CD8-positive, alpha-beta memory T cell (primary cell): ENCODE measurements at places on chromosomes 1 and 21. TPM values are rescaled to one million over a fixed set of nuclear protein-coding genes. Genes with fewer than 3 reads are reported as not detected.
A peak's percentile ranks its signal among the peaks of the same experiment; 100 is the strongest.

GRCh38 chr1:106080608-106081325, 975.7 kb upstream of the PRMT6 start:
- no peaks in the 10 kb centered on the region for H3K36me3 ChIP-seq
- H3K4me1 ChIP-seq: no peaks in the 10 kb centered on the region
- DNase-seq: no peak
- H3K27me3 ChIP-seq: no peaks in the 10 kb centered on the region
- no peak overlapping the region for H3K27ac ChIP-seq

GRCh38 chr1:87089823-87090222, 175.4 kb downstream of the HS2ST1 start:
- no peaks in the 10 kb centered on the region for H3K4me1 ChIP-seq
- H3K27me3 ChIP-seq: no peaks in the 10 kb centered on the region
- H3K27ac ChIP-seq: no peak overlapping the region
- no peaks in the 10 kb centered on the region for H3K36me3 ChIP-seq
- H3K4me3 ChIP-seq: no peak overlapping the region
- DNase-seq: no peak

DNA sequence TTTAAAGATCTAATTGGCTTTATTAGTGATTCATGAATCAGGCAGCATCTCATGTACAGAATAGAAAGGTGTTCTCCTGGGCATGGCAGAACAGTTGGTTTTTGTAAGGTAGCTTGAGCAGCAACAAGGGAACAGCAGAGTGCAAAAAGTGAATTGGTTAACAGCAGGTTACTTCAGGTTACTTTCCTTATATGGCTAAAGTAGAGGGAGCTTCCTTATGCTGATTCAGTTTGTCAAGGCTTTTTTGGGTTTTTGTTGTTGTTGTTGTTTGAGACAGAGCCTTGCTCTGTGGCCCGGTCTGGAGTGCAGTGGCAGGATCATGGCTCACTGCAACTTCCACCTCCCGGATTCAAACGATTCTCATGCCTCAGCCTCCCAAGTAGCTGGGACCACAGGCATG, 132.8 kb downstream of the CDC7 start:
- no peak overlapping the region for H3K4me3 ChIP-seq
- no peaks in the 10 kb centered on the region for H3K27me3 ChIP-seq
- H3K36me3 ChIP-seq: no peaks in the 10 kb centered on the region

GRCh38 chr1:29455781-29456180, 219.5 kb downstream of the PTPRU start:
- H3K4me1 ChIP-seq: no peaks in the 10 kb centered on the region
- H3K4me3 ChIP-seq: no peak overlapping the region
- no peaks in the 10 kb centered on the region for H3K27me3 ChIP-seq
- no peaks in the 10 kb centered on the region for H3K36me3 ChIP-seq
- H3K27ac ChIP-seq: no peak overlapping the region

- H3K36me3 ChIP-seq: peaks cover 13% of the 10 kb centered on the region
- no peaks in the 10 kb centered on the region for H3K27me3 ChIP-seq
- peak; percentile 57 for DNase-seq
- peak overlapping the region; percentile 68 for H3K4me3 ChIP-seq
- peaks cover 95% of the 10 kb centered on the region for H3K4me1 ChIP-seq
These were observed 6.1 kb downstream of the LDLRAP1 start for GRCh38 chr1:25549273-25550154.

DNA sequence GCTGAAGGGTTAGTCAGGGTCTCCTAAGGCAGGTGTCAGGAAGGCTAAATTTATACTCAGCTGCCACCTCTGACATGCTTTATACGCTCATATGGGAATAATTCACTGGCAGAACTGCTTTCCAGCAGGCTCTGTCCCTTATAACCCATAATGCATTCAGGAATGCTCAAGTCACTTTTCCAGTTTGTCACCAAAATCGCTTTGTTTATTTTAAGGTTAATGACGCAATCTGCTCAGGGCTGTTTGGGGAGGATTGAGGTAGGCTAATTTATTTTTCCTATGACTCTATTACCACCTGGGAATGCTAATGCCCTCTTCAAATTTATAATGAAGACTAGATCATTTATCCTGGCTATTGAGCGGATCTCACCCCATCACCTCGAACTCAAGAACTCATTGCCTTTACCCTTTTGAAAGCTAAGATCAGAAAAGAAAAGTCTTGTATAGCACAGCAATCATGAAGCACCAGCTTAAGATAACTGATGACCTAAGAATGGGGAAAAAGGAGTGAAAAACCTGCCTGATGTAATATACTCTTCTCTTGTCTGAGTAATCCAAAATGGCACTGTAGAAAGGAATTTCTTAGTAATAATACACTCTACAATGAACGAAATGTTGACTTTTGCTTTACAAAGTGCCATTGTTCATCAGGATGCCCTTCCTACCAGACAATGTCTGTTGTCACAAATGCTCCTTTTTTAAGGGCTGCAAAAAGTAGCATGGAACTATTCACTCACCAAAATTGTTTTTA, 97.9 kb upstream of the EXO1 start:
- H3K36me3 ChIP-seq: no peaks in the 10 kb centered on the region
- H3K27ac ChIP-seq: no peak overlapping the region
- H3K4me3 ChIP-seq: no peak overlapping the region
- no peaks in the 10 kb centered on the region for H3K27me3 ChIP-seq

DNA sequence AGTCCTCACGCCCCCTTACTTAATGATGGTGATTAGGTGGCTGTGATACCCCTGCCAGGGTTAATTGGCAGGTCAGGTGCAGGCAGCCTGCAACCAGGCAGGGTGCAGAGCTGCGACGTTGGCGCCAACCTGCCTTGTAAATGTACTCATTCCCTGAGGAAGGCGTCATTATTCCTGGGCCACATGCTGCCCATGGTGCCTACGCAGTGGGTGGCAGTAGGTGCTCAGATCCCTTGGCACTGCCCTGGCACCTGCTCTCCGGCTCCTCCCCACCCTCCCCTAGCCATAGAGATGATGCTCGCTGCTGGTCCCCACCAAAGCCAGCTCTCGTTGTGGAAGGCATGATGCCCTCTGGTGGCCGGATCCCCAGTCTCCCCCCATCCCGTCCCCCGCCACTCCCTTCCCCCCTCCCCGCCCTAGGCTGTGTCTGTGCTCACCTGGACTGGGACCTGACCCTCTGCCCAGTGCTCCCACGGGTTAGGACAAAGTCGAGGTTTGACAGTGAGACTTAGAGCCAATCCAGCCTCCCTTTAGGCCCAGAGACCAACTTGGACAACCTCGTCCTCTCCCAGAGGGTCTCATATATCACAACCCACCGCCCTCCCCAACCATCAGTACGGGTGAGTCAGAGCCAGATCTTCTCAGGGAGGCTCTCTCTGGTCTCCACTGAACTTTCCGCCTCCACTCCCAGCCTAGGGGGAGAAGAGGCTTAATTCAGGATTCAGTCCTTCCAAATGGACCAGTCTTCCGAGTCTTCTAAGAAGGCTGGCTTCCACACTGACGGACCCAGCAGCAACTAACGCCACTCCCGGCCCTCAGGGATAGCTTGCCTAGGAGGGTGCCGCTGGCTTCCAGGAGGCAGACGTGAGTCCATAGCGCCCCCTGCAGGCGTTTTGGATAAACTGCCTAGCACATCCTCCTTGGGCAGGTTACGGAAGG, 5.7 kb downstream of the KRTCAP2 start:
- DNase-seq: peak; percentile 88
- H3K27me3 ChIP-seq: no peaks in the 10 kb centered on the region
- H3K4me3 ChIP-seq: peak overlapping the region; percentile 30
- H3K27ac ChIP-seq: no peak overlapping the region
- H3K36me3 ChIP-seq: peaks cover 18% of the 10 kb centered on the region

- H3K27me3 ChIP-seq: peaks cover 4% of the 10 kb centered on the region
- no peaks in the 10 kb centered on the region for H3K4me1 ChIP-seq
- H3K27ac ChIP-seq: no peak overlapping the region
- H3K36me3 ChIP-seq: no peaks in the 10 kb centered on the region
These were observed 88.3 kb downstream of the ABCA4 start for GRCh38 chr1:94032637-94033036.

KCNE2 gene
- total RNA-seq: not detected

KRTAP12-2 gene
- not detected for total RNA-seq

THEMIS2 gene
- total RNA-seq: 12.4 TPM

TRIM62 gene
- total RNA-seq: 5.0 TPM

C1orf87 gene
- not detected for total RNA-seq

MX2 gene
- 17.1 TPM for total RNA-seq

NEK2 gene
- 14.1 TPM for total RNA-seq
